Fibroblast of skin of abdomen (primary cell): ENCODE measurements at places on chromosomes 16 and 17.
A peak's percentile ranks its signal among the peaks of the same experiment; 100 is the strongest.

GRCh38 chr16:57807968-57808528, 5.8 kb upstream of the KIFC3 start:
- DNase-seq: peak; percentile 87

DNA sequence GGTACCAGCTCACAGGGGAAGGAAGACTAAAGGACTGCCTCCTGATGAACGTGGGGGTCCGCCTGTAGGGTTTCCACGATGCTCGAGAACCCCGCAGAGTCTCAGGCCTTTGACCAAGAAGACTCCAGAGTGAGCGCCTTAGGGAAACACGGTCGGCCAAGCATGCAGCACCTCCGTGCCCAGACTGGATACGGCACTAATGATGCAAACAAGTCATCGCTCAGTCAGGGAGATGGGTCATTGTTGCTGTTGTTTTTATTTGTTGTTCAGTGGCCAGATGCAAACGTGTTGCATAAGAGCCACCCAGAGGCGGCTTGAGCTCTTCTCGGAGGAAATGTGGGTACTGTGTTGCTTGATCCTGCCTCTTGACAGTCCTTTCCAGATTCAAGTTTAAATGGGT, 19.3 kb upstream of the RBFOX3 start:
- DNase-seq: no peak

- no peak for DNase-seq
Observed at GRCh38 chr17:39927929-39928857, 661 bp downstream of the LRRC3C start.

DNA sequence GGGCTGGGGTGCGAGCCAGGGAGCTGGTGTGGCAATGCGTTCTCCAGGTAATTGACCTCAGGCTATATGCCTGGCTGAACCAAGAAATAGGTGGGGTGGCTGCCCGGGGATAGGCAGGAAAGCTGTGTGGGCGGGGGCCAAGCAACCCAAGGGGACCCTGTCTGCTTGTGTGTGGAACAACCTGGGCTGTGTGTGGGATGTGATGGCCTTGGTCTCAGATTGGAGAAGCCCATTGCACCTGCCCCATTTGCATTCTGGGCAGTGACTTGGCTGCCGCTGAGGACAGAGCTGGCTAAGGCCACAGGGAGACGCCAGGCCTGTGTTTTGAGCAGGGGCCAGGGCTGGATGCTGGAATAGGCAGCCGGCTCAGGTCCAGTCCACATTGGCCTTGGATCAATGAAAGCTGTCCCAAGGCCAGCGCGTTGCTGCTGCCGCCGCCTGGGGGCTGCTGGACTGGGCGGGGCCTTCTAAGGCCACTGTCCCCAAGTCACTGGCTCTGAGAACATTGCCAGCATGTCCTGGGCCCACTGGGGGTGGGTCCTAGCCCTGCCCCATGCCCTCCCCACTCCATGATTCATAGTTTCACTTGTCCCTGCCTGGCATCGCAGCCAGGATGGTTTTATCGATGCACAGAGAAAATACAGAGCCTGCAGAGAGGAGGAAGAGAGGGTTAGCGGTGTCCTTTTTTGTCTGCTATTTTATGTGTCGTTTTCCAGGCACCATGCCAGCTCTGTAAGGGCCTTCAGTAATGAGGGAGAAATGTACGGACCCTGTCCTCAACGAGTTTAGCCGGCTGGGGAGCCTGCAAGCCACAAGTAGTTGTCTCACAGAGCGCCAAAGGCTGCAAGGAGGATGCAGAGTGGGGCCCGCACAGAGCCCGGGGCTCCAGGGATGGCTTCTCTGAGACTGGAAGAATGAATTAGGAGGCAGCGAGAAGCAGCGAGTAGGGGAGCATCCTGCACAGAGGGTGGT, 43.9 kb downstream of the NKD1 start:
- no peak for DNase-seq

DNA sequence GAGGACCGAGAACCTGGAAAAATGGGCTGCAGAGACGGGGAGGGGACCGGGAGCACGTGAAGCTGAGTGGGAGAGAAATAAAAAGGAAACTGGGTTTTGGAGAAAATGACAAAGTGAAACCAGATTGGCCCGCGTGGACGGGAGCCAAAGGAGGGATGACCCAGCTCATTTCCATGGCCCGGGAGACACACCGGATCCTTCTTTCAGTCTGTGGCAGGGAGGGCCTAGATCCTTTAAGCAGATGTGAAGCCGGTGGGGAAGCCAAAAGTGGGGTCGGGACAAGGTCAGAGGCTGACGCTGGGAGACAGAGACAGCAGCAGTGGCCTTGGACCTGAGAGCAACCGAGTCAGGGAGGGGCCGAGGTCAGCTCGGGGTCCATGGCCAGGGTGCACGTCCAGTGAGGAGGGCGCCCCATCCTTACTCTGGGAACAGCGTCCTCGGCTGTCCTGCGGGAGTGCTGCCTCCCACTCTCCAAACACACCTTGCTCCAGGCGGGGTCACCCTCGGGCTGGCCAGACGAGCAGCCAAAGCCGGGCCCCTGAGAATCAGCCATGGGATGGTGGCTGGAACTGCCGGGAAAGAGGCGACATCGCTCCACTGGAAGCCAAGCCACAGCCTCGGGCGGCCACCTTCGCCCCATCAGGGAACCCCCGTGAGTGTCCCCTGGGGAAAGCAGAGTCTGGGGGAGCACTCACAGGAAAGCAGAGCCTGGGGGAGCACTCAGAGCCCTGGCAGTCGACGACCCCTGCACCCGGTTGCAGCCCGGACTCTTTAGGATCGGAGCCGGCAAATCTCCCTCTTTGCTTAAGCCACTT, 17.3 kb downstream of the CA5A start:
- peak; percentile 34 for DNase-seq

GRCh38 chr17:6097005-6097279, 26.8 kb downstream of the WSCD1 start:
- DNase-seq: no peak

- no peak for DNase-seq
Observed at GRCh38 chr17:68783861-68784260, 171.3 kb downstream of the ABCA8 start.

- no peak for DNase-seq
Observed at GRCh38 chr17:39999067-39999466, 16.2 kb upstream of the CSF3 start.

- no peak for DNase-seq
Observed at GRCh38 chr17:16439303-16439791, 24.0 kb downstream of the TRPV2 start.

GRCh38 chr17:75036643-75037268, 10.0 kb downstream of the ATP5PD start:
- DNase-seq: peak; percentile 75

DNA sequence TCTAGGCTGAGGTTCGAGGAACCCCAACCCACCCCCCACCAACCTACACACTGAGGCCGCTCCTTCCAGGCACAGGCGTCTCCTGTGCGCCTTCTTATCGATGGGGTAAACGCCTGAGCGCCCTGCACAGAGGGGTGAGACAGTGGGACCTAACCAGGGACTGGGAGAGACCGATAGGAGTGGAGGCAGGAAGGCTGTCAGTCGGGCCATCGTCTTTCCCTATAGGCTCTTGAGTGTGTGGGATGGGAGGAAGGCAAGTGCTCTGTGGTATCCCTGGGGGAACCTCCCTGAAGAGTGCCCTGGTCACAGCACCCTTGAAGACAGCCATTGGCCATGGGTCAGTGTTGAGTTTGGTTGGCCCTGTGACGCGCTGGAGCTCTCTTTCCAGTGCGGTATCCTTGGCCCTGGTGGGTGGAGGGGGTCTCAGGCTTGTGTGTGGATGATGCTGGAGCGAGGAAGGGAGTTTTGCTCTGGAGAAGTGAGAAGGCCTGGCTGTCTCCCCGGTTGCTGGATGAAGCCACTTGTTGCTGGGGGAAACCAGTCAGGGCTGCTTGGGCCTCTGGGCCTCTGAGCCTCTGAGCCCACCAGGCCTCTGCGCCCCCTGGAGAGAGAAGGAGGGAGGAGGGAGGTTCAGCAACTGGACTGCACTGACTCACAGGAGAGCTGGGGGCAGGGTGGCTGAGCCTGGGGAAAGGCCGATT, 1.7 kb downstream of the GPRC5C start:
- no peak for DNase-seq

- peak; percentile 63 for DNase-seq
Observed at GRCh38 chr17:46154151-46154816, 38.9 kb downstream of the KANSL1 start.

DNA sequence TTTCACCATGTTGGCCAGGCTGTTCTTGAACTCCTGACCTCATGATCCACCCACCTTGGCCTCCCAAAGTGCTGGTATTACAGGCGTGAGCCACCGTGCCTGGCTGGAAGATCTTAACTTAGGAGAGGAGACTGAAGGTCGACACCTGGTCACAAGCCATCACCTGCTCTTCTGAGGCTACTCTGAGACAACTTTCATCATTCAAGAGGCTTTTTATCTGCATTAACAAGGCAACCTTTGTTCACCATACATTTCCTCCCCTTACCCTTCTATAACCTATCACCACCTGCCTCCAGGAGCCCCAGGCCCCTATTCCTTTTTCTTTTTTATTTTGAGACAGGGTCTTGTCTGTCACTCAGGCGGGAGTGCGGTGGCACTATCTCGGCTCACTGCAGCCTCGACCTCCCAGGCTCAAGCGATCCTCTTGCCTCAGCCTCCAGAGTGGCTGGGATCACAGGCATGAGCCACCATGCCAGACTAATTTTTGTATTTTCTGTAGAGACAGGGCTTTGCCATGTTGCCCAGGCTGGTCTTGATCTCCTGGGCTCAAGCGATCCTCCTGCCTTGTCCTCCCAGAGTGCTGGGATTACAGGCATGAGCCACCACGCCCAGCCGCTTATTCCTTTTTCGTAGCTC, 6.2 kb downstream of the LITAF start:
- no peak for DNase-seq

DNA sequence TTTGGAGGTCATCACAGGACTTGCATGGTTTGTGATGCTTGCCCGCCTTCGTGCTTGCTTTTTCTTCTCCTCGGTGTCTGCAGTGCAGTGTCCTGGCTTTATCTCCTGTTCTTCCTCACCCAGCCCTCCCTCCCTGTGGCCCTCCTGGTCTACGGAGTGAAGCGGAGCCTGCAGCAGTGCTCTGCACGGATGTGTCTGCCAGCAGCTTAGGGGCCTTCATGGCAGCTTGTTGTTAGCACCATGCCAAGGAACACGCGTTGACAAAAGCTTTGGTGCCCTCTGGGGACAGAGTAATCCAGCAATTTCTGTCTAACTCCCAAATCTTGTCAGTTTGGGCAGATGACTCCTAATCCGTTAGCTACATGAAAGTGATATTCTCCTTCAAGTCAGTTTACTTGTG, 9.9 kb downstream of the DHODH start:
- no peak for DNase-seq

DNA sequence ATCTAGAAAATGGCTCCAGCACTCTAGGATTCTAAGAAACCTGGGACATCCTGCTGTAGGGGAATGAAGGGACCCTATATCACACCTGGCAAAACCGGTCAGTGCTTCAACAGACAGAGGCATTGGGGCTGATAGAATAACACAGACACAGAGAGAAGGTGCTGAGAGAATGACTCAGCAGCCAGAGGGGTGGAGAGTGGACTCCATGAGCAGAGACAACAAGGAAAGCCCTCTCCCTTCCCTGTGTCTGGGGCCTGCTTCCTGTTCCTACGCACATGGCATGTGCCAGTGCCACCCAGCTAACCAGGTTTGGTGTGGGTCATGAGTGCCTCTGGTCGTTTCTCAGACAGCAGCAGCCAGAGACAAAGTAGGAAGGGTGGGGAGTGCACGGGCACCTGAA, 140.3 kb downstream of the CCT6B start:
- DNase-seq: no peak

DNA sequence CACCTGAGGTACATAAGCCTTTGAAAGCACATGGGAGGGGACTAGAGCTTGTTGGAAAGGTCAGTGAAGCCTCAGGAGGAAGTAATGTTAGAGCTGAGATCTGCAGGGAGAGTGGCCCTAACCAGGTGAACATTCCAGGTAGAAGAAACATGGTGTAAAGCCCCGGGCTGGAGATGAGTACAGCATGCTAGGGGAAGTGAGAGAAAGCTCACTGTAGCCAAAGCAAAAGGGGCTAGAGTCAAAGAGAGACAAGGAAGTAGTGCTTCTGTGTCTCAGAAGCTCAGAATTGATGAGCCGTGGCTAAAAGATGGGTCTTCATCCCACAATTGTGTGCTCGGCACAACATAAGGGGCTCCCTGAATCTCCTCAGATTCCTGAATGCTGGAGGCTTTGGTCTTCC, 481.8 kb downstream of the XYLT1 start:
- no peak for DNase-seq

DNA sequence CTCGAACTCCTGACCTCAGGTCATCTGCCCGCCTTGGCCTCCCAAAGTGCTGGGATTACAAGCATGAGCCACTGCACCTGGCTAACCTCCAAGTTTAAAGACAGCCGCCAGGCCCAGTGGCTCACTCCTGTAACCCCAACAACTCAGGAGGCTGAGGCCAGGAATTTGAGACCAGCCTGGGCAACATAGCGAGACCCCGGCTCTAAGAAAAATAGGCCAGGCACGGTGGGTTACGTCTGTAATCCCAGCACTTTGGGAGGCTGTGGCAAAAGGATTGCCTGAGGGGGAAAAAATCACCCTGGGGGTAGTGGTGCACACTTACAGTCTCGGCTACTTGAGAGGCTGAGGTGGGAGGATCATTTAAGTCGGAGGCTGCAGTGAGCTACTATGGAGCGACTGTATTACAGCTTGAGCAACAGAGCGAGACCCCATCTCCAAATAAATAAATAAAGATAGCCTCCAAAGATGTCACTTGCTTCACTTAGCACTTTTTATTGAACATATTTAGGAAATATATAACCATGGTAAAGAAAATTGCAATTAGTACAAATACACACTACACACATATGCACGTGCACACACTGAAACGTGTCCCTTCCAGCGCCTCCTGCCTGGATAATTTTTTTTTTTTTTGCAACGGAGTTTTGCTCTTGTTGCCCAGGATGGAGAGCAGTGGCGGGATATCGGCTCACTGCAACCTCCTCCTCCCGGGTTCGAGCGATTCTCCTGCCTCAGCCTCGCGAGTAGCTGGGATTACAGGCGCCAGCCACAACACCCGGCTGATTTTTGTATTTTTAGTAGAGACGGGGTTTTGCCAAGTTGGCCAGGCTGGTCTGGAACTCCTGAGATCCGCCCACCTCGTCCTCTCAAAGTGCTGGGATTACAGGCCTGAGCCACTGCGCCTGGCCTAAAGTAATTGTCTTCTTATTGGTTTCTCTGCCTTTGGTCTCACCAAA, 1.4 kb upstream of the BCKDK start:
- no peak for DNase-seq

- DNase-seq: no peak
Observed at GRCh38 chr17:40828454-40829044, 6.1 kb upstream of the KRT10 start.

- DNase-seq: no peak
Observed at GRCh38 chr17:57956291-57957119, 1.3 kb upstream of the CUEDC1 start.

GRCh38 chr16:47140686-47141085, 3.1 kb downstream of the NETO2 start:
- no peak for DNase-seq

DNA sequence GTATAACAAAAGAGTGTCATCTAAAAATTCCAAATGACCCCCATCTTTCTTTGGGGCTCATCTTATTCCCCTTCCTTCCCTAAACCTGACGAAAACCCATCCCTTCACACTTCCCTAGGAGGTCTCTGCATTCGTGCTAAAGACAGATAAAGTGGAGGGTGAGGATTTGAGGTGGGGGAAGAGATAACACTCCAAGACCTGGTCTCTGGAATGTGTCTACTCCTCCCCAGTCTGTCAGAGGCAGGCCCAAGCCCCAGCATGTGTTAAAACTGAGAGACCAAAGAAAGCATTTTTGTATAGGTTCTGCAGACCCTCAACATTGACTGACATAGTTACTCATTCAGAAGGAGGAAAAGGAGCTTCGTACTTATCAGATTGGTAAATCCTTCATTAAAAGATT, 11.0 kb upstream of the LHX1 start:
- no peak for DNase-seq

- DNase-seq: no peak
Observed at GRCh38 chr17:81840826-81841778, 6.3 kb upstream of the PPP1R27 start.
